Activated CD4-positive, alpha-beta T cell treated with anti-CD3 and anti-CD28 coated beads, Interleukin-2, amount 10 ng/mL, durations not matched to agents 7 days and 5 days (primary cell): ENCODE measurements at places on chromosomes 7 and 10.

DNA sequence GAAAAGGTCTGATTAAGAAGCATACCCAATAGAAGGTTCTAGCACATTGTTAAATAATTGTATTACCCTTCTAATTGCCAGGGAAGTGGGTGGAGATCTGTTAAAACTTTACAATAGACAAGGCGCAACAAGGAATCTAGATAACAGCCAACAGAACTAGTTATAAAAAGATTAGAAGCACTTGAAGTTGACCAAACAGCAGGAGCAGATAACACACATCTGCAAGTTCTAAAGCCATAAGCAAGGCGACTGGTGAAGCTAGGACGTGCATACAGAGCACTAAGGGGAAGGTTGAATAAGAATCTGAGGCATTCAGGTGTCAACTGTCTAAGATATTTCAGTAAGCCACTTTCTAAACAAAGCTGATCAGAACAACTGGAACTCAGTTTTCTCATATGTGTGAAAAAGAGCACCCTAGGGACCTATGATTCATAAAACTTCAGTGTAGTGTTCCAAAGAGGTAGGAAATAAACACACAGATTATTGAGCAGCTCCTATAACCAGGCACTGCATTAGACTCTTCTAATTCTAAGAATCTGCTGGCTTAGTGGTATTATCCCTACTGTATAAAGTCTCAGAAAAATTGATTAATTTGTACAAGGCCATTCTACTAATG is 111.2 kb downstream of the SAMD9 start:
- no peak for DNase-seq
- no peak overlapping the region for H3K4me3 ChIP-seq
- H3K36me3 ChIP-seq, result no peaks in the 10 kb centered on the region
- no peak overlapping the region for H3K27ac ChIP-seq
- H3K27me3 ChIP-seq, result peaks cover 18% of the 10 kb centered on the region

DNA sequence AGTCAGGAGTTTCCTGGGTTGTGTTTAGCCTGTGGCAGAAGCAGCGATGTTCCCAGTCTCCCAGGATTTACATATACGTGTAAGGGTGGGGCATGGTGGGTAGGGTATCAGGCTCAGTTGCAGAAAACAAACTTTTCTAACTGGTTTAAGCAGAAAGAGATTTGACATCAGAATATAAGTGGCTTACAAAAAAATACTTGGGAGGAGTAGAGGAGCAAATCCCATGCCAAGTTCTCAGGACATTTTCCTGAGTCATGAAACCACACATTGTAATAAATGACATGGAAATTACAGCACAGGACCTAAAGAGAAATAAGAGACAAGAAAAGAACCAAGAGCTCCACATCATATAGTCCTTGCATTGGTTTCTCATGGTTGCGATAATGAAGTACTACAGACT is 26.2 kb upstream of the FRMD4A start:
- no peak overlapping the region for H3K27ac ChIP-seq
- no peaks in the 10 kb centered on the region for H3K4me1 ChIP-seq
- no peak for DNase-seq

GRCh38 chr7:130160455-130160854 is 44.8 kb downstream of the TMEM209 start:
- no peaks in the 10 kb centered on the region for H3K27me3 ChIP-seq
- no peak overlapping the region for H3K27ac ChIP-seq
- no peak overlapping the region for H3K4me3 ChIP-seq
- no peak for DNase-seq
- no peaks in the 10 kb centered on the region for H3K4me1 ChIP-seq

DNA sequence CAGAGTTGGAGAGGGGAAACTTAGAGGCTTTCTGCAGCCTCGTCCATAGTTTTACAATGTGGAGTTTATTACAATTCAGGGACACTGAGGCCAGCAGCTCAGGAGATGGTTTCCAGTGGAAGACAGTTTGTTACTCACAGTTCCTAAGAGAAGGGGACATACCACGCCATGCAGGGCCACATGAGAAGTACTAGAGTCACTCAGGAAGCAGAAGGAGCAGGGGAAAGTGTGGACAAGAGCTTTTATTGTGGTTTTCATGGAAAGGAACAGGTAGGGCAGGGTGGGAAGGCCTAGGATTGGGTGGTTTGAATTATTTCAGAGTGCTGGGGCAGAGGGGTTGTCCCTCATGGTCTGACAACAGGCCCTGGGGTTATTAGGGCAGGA is 292.1 kb upstream of the IGFBP3 start:
- H3K36me3 ChIP-seq, result no peaks in the 10 kb centered on the region
- no peak for DNase-seq
- H3K4me3 ChIP-seq, result no peak overlapping the region
- no peaks in the 10 kb centered on the region for H3K27me3 ChIP-seq
- no peaks in the 10 kb centered on the region for H3K4me1 ChIP-seq

DNA sequence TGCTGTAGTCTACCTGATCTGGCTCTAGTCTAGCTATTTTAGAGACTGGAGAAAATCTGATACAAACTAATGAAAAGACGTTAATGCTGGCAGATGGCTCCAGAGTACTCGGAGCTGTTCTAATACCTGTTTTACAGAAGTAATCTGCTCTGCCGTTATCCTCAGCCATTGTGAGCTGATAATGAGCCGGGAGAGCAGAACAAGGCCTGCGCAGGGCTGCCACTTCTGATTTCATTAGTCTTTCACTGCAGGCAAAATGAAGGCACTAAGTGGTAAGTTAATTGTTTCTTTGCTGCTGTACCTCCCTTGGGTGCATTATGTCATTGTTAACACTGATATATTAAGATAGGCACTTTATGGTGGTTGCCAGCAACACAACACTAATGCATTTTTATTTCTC is 456.4 kb upstream of the PFKP start:
- H3K36me3 ChIP-seq, result no peaks in the 10 kb centered on the region
- no peak for DNase-seq
- peaks cover 3% of the 10 kb centered on the region for H3K27me3 ChIP-seq
- H3K4me3 ChIP-seq, result no peak overlapping the region
- H3K27ac ChIP-seq, result no peak overlapping the region
- H3K4me1 ChIP-seq, result no peaks in the 10 kb centered on the region
